ENCODE measurements at places on chromosomes 7 and 10.

- no peak for DNase-seq
Measured at GRCh38 chr7:18064242-18064838, 36.7 kb upstream of the PRPS1L1 start.

GRCh38 chr7:69162931-69163670 is 435.2 kb upstream of the AUTS2 start:
- peak; percentile 39 for DNase-seq

GRCh38 chr10:620417-620816 is 69.1 kb downstream of the DIP2C start:
- no peak for DNase-seq

GRCh38 chr7:97798046-97799019 is 66.4 kb downstream of the TAC1 start:
- DNase-seq = no peak

GRCh38 chr7:111390000-111390399 is 172.3 kb downstream of the IMMP2L start:
- DNase-seq = no peak

- DNase-seq = no peak
Measured at GRCh38 chr7:126210707-126211106, 1042.0 kb downstream of the GRM8 start.

GRCh38 chr7:133167300-133167699 is 85.4 kb upstream of the CHCHD3 start:
- no peak for DNase-seq

DNA sequence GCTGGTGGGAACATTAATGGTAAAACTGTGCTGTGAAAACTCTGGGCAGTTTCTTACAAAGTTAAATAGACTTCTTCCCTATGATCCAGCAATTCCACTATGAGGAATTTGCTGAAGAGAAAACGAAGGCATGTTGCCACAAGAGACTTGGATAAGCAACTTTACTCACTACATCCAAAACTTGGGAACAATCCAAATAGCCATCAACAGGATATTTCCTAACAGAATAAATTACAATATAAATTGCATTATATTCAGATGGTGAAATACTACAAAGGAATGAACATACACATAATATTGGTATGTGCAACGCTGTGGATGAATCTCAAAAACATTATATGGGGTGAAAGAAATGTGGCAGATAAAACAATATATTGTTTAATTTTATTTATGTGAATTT is 21.4 kb upstream of the MKI67 start:
- DNase-seq = peak; percentile 49

DNA sequence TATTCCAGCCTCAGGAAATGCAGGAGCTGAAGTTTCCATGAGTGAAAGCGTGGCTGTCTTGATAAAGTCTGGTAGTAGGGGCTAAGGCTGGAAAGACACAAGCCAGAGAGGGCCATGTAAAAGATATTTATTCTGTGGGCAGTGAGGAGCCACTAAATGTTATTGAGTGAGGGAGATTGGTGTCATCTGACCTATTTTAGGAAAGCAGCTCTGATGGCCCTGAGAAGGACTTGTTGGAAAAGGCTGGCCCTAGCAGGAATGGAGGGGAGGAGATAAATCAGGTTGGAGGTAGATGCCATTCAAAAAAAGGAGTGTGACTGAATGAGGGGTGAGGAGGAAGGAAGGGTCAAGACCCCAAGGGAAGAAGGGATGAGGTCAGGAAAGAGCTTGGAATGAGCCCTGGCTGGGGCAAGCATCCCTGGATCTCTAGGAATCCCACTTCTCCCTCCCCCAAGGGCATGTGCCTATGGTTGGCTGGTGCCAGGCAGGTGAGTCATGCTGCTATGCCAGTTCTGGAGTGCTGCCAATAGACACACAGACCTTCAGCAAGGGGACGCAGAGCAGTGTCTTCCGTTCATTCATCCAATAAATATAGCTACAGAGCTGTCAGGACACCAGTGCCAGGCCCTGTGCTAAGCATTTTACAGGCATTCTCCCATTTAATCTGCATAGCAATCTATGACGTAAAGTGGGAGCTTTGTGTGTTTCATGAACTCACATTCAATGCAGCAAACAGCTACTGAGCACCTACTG is 2.0 kb downstream of the ANKRD2 start:
- DNase-seq = peak; percentile 36
